Activated CD4-positive, alpha-beta T cell treated with anti-CD3 and anti-CD28 coated beads for 1 hour (primary cell): ENCODE measurements at places on chromosomes 6 and 20.

GRCh38 chr6:38638941-38639497 is 710 bp downstream of the BTBD9 start:
- peak; percentile 54 for DNase-seq

GRCh38 chr6:44530910-44531234 is 143.4 kb downstream of the CDC5L start:
- DNase-seq = no peak

DNA sequence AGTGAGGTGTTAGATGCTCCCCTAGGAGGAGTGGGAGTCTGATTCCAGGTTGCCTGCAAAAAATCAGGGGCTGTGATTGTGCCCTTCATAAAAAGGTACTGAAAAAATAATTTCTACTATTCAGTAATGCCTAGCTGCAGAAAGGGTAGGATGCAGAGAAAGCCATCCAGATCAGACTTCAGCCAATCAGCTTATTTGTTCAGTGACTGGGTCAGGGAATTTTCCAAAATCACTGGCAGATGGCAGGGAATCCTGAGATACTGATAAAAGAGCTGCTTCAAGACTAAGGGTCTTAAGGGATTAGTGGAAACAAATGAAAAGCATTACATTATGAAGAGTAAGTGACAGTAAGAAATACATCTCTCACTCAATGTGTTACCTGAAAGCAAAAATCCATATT is 42.8 kb upstream of the MTRF1L start:
- DNase-seq = no peak

DNA sequence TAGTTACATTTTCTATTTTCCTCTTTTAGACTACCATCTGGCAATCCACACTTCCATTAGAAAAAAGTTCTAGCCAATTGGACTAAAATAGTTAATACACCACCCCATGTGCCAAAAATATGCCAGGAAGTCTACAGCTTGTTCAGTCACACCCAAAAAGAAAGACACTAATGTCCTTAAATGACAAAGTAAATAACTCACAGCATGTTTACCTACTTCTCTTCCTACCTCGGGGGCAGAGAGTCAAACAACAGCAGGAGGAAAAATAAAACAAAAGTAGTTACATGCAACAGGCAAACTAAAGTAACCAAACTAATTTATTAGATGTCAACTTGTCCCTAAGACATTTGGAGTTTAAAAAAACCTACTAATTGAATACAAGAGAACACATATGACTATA is 57.0 kb downstream of the UBE3D start:
- DNase-seq = no peak

- no peak for DNase-seq
Observed at GRCh38 chr20:63360850-63361518, at the start of gene CHRNA4. Gene CHRNA4 (minus strand): TSS chr20:63361349. CDS start chr20:63361165, 184 bp downstream.

- DNase-seq = no peak
Observed at GRCh38 chr20:24835195-24835594, 113.9 kb upstream of the CST7 start.

- DNase-seq = no peak
Observed at GRCh38 chr6:117495869-117496268, 13.4 kb downstream of the DCBLD1 start.

GRCh38 chr6:48818052-48818412 is 645.0 kb downstream of the MMUT start:
- DNase-seq = no peak

DNA sequence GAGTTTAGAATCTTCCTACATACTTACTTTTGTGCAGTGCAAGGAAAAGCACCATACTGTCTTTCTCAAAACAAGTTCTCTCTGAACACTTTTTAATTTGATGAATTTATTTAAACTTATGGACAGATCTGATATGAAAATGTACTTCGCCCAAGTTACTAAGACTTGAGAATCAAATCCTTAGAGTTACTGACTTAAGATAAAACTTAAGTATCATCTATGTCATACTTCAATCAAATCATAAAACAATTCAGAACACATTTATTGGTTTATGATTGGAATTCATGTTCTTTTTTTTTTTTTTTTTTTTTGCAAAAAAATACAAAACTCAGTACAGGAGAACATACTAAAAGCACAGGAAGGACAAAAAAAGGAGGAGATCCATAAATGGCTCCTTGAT is 77.7 kb downstream of the MBOAT1 start:
- no peak for DNase-seq

GRCh38 chr20:41143354-41143753 is 6.0 kb downstream of the PLCG1 start:
- DNase-seq = no peak

DNA sequence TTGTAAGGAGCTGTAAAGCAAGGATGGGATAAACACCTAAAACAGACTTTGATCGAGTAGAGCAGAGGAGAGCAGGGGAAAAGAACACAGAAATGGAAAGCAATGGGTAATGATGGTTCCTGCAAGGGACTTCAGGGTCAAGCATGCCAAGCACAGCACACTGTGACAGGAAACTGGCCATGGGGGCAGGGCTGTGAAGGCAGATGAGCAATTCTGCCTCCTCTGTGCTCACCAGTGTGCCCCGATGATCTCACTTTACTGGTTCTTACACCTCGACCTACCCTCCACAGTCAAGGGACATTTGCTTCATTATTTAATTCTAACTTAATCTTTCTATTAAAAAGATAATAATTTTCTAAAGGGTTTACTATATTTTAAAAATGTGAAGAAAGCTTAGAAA is 21.6 kb upstream of the MYB start:
- no peak for DNase-seq

GRCh38 chr6:117399924-117400323 is 25.8 kb downstream of the ROS1 start:
- DNase-seq = no peak

- no peak for DNase-seq
Observed at GRCh38 chr6:46491201-46491627, at the start of gene RCAN2. Gene RCAN2 (minus strand): TSS chr6:46491449.

GRCh38 chr20:41738604-41739206 is 120.5 kb upstream of the CHD6 start:
- no peak for DNase-seq

DNA sequence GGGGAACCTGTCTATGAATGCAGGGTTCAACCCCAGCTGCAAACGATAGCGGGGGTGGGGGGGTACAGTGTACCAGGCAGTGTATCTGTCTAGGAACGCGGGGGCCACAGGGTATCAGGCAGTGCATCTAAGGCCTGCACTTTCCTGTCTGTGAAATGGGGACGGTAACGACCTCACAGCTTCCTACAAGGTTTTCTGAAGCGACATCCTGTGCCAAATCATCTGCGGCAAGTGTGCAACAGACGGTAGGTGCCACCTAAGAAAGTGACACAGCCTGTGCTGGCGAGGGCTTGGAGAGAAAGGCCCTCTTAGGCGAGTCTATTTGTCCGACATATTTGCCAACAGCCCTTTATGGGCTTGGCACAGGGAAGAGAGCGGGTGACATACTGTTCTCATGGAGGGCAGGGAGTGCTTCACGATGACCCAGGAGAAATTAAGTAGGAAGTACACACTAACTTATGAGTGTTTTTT is 3.8 kb downstream of the DIDO1 start:
- DNase-seq = peak; percentile 25

DNA sequence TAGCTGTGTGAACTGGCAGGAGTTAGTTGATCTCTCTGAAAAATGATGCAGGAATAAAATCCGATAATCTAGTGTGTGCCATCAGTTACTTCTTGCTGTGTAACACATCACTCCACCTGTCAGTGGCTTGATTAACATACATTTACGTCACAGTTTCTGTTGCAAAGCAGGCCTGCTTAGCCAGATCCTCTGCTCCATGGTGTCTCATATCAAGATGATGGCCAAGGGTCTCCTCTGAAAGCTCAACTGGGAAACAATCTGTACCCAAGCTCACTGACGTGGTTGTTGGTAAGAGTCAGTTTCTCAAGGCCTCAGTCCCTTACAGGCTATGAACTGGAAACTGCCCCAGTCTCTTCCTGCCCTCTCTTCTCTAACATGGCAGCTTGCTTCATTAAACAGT is 51.8 kb downstream of the FOXA2 start:
- DNase-seq = no peak

DNA sequence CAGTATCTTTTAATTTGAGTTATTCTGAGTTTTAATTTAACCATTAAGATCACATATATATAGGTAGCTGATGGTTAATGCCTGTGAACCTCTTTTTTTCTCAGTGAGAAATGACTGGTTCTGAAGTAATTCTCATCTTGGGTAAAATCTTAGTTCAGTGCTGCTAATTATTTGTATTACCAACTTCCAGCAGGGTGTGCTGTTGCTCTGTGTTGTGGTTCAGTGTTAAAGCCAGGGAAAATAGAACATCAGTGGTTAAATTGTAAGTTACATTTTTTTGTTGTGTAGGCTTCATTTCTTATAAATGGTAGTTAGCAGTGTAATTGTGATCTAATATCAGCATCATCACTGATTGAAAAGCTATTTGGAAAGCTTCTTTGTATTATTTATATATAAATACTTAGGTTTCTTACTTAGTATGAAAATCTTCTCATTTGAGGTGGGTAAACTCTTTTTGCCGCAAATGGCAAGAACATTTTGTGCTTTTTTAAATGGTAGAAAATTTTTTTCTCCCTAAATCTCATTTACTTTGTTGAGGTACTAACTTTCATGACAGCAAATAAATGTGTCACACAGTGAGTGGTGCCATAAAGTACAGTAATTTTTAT is 43.7 kb downstream of the CDC5L start:
- no peak for DNase-seq

DNA sequence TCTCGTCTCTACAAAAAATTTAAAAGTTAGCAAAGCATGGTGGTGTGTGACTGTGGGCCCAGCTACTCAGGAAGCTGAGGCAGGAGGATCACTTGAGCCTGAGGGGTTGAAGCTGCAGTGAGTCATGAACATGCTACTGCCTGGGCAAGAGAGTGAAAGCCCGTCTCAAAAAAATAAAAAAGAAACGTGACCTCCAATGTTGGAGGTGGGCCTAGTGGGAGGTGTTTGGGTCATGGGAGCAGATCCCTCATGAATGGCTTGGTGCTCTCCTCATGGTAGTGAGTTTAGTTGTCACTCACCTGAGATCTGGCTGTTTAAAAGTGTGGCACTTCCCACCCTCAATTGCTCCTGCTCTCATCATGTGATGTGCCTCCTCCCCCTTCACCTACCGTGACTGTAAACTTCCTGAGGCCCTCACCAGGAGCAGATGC is 24.3 kb downstream of the RBL1 start:
- DNase-seq = peak; percentile 14

GRCh38 chr20:10089871-10090587 is 55.2 kb downstream of the ANKEF1 start:
- DNase-seq = no peak

- peak; percentile 12 for DNase-seq
Observed at GRCh38 chr6:45378334-45378926, 696 bp upstream of the SUPT3H start.

DNA sequence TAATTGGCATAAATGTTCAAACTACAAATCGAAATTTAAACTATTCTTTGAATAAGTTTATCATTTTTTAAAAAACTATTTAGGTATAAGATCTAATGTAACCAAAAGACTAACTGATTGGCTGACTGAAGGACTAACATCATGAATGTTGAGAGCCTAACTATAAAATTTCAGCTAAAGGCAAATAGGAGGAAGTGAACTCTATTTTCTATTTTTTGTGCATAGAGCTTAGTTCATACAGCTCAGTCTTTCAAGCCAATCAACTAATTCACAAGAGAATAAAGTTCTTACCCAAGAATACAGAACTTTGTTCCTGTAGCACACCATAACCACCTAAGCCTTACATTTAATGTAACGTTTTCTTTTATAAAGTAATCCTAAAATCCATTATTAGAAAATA is 46.3 kb upstream of the STXBP5 start:
- DNase-seq = no peak
